AG08396 (cell line): ENCODE measurements at places on chromosomes 4 and X.

DNA sequence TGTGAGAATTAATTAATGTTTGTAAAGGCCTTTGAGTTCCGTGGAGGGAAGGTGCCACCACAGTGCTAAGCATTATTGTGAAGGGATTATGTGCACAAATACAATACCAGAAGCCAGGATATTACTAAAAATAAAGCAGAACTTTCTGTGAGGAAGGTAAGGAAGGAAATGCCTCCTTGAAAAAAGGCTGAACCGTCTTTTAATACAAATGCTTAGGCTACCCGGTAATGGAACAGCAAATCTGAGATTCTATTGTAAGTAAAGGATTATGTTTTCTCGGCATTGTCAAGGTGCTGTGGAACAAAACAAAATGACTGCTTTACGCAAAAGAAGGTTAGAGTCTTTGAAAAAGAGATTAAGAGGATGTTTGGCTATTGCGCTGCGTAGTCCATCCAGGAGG, 57.9 kb upstream of the SPRY1 start:
- DNase-seq, result no peak

GRCh38 chr4:12447451-12447850, 1018.8 kb upstream of the HS3ST1 start:
- DNase-seq, result no peak

DNA sequence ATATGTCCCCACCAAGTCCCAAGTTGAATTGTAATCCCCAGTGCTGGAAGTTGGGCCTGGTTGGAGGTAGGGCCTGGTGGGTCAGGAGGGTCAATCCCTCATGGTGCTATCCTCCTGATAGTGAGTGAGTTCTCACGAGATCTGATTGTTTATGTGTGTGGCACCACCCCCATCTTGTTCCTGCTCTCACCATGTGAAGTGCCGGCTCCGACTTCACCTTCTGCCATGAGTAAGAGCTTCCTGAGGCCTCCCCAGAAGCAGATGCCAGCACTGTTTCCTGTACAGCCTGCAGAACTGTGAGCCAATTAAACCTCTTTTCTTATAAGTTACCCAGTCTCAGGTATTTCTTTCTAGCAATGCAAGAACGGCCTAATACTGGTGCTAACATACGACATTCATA, 22.7 kb upstream of the TMEM33 start:
- no peak for DNase-seq

GRCh38 chrX:103688946-103689345, 2.4 kb upstream of the MORF4L2 start:
- DNase-seq, result peak; percentile 23

- DNase-seq, result no peak
Observed at GRCh38 chrX:153303276-153304262, 18.0 kb downstream of the PNMA6F start.
